Effector memory CD4-positive, alpha-beta T cell (primary cell): ENCODE measurements at places on chromosomes 1 and 21.
A peak's percentile ranks its signal among the peaks of the same experiment; 100 is the strongest.

GRCh38 chr1:92306020-92306419, 7.2 kb downstream of the RPAP2 start:
- no peak for DNase-seq

GRCh38 chr1:244104309-244105060, 53.4 kb downstream of the ZBTB18 start:
- DNase-seq = no peak

- DNase-seq = no peak
Measured at GRCh38 chr1:159949981-159950381, 4.1 kb downstream of the SLAMF9 start.

DNA sequence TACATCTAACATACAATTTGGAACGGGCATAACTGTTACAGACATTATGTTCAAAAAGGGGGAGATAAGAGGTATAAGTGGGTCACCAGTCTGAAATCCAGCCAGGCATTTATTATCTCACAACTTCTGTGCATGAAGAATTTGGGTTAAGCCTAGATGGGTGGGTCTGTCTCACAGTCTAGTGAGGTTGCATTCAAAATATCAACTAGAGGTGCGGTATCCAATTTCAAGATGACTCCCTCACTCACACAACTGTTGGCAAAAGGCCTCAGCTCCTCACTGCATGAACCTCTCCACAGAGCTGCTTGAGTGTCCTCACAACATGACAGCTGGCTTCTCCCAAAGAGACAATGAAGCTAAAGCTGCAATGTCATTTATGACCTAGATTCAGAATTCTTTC, 4.7 kb downstream of the AUNIP start:
- DNase-seq = no peak

- DNase-seq = no peak
Measured at GRCh38 chr21:35743571-35743970, 316.8 kb downstream of the SETD4 start.

- DNase-seq = no peak
Measured at GRCh38 chr1:229480495-229480894, 27.6 kb downstream of the NUP133 start.

DNA sequence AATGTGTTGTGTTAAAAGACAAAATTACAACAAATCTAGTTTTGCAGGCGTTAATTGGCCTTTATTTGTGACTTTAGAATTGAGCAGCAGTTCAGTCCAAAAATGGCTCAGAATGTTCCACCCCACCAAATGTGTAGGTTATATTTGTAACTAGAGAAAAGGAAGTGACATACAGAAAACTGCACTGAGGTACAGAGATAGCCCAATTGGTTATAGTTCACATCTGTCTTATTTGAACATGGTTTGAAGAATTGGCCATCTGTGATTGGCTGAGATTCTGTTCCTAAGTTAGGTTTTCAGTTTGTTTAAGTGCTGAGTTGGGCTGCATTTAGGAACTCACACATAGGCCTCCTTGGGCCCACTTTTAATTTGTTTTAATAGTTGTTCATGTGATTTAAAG, 12.0 kb upstream of the FMO2 start:
- no peak for DNase-seq

GRCh38 chr1:70348399-70349165, 5.9 kb downstream of the ANKRD13C start:
- no peak for DNase-seq

GRCh38 chr1:35808450-35809113, 766 bp downstream of the AGO4 start:
- DNase-seq = no peak

DNA sequence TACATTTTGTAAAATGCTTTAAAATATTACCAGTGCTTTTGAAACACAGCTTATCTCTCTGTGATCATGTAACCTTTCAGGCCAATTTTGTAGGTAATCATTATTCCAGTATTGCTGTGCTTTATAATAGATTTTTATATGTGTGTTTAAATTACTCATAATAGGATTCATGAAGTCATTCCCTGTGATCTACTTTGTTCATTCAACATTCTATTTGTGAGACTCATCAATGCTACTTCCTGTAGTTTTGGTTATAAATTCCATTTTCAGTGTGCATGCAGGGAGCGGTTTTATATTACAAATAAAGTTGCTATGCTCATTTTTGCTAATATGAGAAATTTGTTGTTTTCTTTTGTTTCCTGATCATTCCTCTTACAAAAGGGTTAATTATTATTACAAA, 4.1 kb upstream of the OR2M5 start:
- DNase-seq = no peak

- no peak for DNase-seq
Measured at GRCh38 chr1:184954232-184954995, 19.9 kb downstream of the NIBAN1 start.

DNA sequence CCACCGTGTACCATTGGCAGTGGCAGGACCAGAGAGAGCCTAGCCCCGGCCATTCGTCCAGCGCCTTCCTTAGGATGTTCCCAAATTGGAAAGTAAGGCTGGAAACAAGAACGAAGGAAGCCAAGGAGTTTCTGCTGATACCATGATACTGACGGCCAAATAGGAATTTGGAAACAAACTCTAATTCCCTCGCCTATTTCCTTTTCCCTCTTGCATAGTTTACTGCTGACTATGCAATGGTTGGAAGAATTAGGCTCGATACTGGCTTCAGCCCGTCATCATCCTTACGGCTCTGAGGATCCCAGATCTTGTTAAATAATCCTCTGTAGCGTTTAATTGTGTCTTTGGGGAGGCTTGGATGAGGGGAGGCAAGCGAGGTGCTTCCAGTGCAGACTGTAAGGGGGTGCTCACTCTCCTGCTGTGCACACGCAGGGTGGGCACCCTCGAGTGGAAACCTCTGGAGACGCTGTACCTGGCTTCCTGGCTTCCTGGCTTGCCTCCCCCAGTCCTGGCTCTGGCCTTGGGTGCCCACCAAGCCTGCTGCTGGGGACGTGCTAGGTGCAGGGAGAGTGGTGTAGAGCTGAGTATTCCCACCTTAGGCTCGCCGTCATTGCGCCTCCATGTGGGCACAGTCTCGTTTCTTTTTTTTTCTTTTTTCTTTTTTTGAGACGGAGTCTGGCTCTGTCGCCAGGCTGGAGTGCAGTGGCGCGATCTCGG, 27.4 kb upstream of the CAMTA1 start:
- no peak for DNase-seq

DNA sequence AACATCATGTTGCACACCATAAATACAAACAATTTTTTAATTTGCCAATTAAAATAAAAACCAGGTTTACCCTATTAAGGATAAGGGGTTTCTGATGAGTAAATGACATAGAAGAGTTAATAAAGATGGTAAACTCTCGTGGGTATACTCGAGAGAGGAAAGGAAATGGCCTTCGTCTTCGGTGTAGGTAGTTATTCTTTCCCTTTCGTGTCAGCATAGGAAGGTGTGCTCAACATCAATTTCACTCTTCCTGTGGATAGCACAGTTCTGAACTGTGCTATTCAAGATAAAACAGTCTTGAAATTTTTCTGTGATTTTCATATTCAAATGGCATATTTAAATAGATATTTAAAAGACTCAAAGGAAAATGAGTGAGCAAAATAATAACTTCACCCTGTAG, 98.2 kb downstream of the RGL1 start:
- no peak for DNase-seq

GRCh38 chr1:93611668-93612067, 70.0 kb downstream of the BCAR3 start:
- no peak for DNase-seq

DNA sequence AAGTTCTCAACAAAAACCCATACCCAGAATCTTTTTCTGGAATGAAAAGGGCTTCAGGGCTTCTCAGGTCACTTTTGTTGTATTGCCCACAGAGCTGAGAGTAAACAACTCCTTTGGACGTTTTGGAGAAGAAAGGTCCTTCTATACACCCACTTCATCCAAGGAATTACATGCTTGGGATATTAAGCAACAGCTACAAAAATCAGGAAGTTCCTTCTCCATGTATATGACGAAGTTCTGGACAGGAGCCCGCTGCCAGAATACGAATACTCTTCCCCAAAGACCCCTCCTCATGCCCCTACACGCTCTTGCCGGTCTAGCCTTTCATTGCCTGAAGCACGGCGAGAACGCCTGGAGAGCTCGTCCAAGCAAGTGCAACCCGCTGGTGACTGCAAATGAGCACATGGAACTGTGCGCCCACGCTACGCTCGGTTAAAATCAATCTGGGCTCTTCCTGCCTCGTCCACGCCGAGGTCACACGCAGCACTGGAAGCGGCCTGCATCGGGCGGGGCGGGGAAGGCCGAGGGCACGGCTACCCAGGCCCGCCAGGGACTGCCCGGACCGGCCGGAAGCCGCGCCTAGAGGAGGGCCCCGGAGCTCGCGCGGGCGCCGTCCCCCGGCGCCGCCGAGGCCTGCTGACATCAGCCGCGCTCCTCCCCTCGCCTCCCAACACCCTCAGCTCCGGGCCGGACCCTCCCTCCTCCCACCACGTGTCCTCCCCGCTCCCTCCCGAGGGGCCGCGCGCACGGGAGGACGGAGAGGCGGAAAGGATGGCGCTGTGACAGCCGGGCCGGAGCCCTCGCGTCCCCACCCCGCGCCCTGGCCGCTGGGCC, at the start of gene POGK:
Gene POGK (plus strand): TSS at position 710 of the 834 bp plus-strand sequence. CDS start 1,482 bp downstream, outside the sequence.
- DNase-seq = peak; percentile 73

- no peak for DNase-seq
Measured at GRCh38 chr21:45348591-45349327, 56.2 kb upstream of the COL18A1 start.

- no peak for DNase-seq
Measured at GRCh38 chr1:113185463-113186104, 112.6 kb downstream of the LRIG2 start.

- DNase-seq = no peak
Measured at GRCh38 chr1:183812686-183813569, 8.0 kb downstream of the RGL1 start.

DNA sequence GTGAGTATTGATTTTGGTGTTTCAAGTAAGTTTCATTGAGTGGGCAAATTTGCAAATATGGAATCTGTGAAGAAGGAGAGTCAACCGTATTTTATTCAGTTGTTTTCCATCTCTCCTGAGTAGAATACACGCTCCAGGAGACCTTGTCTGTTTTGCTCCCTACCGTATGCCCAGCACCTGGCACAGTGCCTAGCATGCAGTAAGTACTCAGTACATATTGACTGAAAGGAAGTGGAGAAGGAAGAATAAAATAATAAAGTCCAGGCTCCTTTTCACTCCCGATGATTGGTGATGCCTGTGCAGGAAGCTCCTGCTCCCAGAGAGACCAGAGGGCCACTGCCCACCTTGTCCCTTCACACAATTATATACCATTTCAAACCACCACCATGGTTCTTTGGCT, 59.4 kb upstream of the NEK2 start:
- DNase-seq = no peak

DNA sequence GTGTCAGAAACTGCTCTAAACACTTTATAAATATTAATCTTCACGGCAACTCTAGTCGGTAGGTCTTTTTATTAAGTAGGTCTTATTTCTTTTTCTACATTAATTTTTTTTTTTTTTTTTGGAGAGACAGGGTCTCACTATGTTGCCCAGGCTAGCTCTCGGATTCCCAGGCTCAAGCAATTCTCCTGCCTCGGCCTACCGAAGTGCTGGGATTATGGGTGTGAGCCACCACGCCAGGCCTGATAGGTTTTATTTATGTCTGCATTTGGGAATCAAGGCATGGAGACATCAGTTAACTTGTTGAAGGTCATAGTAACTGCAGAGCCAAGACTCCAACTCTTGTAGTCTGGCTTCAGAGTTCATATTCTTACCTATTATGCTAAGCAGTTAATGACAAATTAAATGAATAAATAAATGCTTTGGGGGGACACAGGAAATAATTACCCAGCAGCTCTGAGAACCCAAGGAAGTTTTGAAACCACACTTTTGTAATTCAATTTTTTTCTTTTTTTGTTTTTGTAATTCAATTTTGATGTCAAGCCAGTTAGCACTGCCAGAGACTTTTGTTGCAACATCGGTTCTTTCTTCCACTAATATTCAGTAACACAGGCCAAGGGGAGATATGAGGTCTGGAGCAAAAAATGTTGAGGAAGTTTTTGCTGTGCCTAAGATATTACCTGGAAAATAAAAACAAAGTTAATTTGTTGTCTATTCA, 9.4 kb upstream of the UAP1 start:
- no peak for DNase-seq

GRCh38 chr1:32014199-32014947, 705 bp downstream of the KHDRBS1 start:
- no peak for DNase-seq

DNA sequence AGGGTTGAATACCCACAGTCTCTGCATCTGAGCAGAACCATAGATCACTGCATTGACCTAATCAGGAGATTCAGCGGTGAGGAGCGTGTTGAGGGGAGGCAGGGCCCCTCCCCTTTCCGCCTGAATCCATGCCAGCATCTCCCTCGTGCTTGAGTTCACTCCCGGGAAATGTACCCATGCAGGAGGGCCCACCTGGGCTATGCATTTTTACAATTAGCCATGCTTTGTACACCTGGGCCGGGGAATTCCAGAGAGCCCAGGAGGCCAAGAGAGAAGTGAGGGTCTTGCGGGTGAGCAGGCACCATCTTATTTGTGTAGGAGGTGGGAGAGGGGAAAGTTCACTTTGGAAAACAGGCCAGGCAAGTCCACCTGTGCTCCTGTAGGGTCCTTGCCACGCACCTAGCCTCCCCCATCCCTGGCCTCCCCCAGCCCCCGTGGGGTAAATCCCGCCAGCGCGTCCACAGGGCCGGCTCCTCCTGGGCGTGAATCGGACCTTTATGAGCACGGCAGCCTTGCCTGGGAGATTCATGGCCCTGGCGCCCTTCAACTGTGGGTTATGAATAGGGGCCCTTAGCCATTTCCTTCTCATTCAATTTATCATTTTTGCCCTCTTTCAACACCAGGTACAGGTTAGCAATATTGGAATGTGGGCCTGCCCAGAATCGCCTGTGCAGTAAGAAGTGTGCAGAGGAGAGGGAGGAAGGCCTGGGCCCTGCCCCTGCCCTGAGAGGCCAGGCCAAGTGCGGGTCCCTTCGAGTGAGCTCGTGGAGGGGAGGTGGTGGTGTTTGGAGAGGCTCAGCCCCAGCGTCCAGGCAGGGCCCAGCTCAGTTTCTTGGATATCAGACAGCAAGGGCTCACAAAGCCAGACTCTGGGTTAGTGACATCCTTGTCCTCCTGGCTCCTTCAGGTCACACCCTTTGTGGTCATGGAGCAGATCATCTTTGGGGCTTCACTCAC, 84.4 kb upstream of the ACTRT2 start:
- no peak for DNase-seq

- no peak for DNase-seq
Measured at GRCh38 chr1:41349361-41350054, 11.7 kb upstream of the FOXO6 start.

DNA sequence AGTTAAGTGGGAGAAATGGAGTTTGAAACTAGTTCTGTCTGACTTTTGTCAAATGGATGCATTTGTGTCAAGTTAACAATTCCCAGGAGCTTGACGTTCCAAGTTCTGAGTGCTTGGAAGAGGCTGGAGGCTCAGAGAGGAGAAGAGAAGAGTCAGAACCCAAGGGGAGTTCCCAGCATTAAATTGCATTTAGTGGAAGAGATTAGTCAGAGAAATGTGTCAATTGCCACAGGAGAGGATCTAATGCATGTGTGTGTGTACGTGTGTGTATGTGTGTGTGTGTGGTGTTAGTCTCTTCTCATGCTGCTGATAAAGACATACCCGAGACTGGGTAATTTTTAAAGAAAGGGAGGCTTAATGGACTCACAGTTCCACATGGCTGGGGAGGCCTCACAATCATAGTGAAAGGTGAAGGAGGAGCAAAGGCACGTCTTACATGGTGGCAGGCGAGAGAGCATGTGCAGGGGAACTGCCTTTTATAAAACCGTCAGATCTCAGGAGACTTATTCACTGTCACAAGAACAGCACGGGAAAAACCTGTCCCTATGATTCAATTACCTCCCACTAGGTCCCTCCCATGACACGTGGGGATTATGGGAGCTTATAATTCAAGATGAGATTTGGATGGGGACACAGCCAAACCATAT, 101.5 kb upstream of the TMEM51 start:
- DNase-seq = no peak
